ENCODE measurements at places on chromosomes 7 and 10. TPM values are rescaled to one million over a fixed set of nuclear protein-coding genes. Genes with fewer than 3 reads are reported as not detected.

DNA sequence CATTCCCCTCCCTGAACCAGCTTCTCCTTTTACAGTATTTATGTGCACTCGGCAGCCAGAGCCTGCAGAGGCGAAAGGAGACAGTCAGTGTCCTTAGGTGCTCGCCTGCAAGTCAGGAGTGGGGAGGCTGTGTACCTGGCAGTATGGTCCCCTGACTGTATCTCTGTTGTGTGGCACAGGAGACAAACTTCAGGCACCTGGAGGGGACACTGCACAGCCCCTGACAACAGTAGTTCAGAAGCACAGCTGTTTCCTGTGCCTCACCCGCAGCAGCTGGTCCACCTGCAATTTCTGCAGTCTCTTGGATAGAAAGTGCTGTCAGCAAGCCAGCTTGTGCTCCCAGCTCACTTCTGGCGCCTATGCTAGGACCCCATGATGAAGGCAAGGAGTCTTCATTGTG is 73.4 kb upstream of the LAMB4 start:
- no peak for DNase-seq

- DNase-seq = no peak
Observed at GRCh38 chr10:78472551-78472890, 438.9 kb downstream of the RPS24 start.

GRCh38 chr7:100029596-100029995 is 14.2 kb downstream of the ZKSCAN1 start:
- DNase-seq = no peak

GRCh38 chr7:102395592-102395872 is 631 bp upstream of the PRKRIP1 start:
- no peak for DNase-seq

GRCh38 chr7:140998715-140999114 is 16.0 kb downstream of the MRPS33 start:
- DNase-seq = no peak

GRCh38 chr10:126906704-126907422 is 1.6 kb downstream of the DOCK1 start:
- DNase-seq = no peak

GRCh38 chr10:71236286-71236685 is 23.9 kb downstream of the UNC5B start:
- no peak for DNase-seq

- no peak for DNase-seq
Observed at GRCh38 chr10:28249512-28249911, 53.4 kb downstream of the MPP7 start.

GRCh38 chr10:72001033-72001395 is 36.8 kb downstream of the CHST3 start:
- DNase-seq = no peak

DNA sequence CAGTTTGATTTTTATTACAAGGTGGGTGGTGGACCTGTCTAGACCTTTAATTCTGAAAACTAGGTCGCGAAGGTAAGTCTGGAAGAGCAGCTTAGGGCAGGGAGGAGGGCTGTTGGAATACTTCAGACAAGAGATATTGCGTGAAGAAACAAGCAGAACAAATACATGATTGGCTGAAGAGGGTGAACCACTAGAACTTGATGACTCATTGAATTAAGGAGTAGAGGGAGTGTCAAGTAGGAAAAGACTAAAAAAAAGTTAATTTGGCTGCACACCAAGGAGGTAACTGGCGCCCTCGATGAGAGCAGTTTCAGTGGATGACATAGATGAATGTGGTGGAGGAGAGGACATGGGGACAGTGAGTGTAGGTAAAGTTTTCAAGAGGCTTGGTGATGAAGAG is 41.3 kb downstream of the WNT2 start:
- DNase-seq = no peak

GRCh38 chr10:6513476-6513875 is 66.6 kb downstream of the PRKCQ start:
- no peak for DNase-seq

DNA sequence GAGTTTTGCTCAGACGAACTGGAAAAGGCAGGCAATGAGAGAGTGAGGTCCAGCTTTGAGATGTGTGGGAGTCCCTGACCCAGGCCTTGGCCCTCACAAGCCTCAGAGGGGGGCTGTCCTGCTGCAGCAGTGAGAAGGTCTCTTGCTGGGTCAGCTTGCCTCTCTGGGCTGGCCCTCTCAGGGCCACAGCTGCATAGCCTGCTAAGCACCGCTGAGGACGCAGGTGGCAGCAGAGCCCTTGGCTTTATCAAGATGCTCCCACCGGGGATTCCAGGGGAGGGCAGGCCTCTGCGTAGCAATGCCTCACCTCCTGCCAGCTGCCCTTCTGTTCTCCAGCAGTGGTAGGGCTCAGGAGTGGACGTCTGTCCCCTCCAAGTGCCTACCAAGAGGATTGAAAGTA is 128.7 kb downstream of the COBL start:
- DNase-seq = no peak

- DNase-seq = no peak
Observed at GRCh38 chr7:89695241-89695640, 459.0 kb upstream of the STEAP1 start.

- no peak for DNase-seq
Observed at GRCh38 chr10:128084991-128085390, 41.2 kb downstream of the MKI67 start.

DNA sequence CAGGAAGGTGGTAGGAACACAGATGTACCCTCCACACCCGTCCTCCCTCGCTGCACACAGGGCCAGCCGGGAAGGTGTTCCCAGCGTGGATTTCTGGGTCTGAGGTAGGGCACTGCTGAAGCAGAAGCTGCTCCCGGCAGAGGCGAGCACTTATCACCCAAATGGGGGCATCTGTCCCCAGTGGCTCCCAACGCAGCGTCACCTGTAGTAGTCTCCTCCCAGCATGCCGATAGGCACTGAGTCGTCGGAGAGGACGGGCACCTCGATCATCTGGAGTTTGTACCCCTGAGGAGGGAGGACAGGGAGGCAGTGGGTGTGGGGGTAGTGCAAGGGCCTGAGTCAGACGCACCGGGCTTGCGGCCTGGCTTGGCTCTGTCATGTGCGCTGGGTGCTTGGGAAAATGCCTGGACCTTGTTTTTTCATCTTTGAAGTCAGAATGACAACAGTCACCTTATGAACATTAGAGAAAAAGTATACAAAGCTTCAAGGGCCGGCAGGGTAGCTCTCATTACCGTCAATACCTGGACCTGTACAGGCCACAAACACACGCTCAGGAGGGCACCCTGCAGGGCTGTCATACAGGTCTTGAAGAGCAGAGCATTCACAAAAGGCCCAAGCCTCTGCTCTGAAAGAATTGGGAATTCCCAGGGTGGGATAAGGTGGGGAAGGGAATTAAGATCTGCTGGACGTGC is 3.1 kb upstream of the PYROXD2 start:
- DNase-seq = no peak

GRCh38 chr7:46534664-46535588 is 613.9 kb upstream of the IGFBP3 start:
- DNase-seq = no peak

- DNase-seq = no peak
Observed at GRCh38 chr10:100696477-100696901, 48.9 kb upstream of the PAX2 start.

- peak; percentile 30 for DNase-seq
Observed at GRCh38 chr7:14197280-14197679, 207.8 kb upstream of the ETV1 start.

GRCh38 chr10:112677689-112678088 is 230.7 kb downstream of the VTI1A start:
- DNase-seq = no peak

DNA sequence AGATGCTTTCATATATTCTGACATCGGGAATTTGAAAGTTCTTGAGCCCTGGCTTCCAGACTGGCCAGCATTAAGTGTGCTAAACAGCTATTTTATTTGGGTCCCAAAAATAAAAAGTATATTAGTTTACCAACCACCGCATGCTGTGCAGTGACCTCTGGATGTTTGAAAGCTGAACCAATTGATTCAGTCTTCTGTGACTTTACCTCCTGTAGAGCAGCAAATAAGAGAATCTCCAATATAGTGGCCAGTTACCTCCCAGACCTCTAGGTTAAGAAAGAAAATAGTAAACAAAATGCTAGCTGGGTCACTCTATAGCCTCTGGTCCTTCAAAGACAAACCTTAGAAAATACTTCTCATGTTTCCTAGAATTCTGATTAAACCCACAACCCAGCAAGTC is 424.6 kb upstream of the NFE2L3 start:
- DNase-seq = no peak

GRCh38 chr7:146503844-146504243 is 387.2 kb downstream of the CNTNAP2 start:
- no peak for DNase-seq

GRCh38 chr7:113197274-113197673 is 78.9 kb upstream of the SMIM30 start:
- DNase-seq = no peak

GRCh38 chr7:122433765-122434164 is 129.2 kb upstream of the FEZF1 start:
- no peak for DNase-seq

GRCh38 chr10:75547391-75548298 is 116.2 kb downstream of the LRMDA start:
- DNase-seq = no peak

- DNase-seq = no peak
Observed at GRCh38 chr10:17851611-17852010, 42.5 kb downstream of the MRC1 start.

DNA sequence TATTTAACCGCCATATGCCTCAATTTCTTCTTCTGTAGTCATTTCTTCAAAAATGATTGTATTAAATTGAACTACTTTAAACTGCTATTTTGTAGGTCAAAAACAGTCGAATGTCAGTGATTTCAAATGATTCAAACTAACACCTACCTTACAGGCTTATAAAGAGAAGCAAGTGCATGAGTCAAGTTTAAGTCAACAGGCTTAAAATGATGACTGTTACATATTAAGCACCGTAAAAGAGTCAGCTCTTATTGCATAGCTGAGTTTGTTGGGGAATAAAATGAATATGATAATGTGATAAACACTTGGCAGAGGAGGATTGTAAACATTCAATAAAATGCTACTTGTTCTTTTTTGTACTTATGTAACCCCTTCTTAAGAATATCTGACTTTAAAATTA is 90.1 kb upstream of the ANKRD1 start:
- no peak for DNase-seq

DNA sequence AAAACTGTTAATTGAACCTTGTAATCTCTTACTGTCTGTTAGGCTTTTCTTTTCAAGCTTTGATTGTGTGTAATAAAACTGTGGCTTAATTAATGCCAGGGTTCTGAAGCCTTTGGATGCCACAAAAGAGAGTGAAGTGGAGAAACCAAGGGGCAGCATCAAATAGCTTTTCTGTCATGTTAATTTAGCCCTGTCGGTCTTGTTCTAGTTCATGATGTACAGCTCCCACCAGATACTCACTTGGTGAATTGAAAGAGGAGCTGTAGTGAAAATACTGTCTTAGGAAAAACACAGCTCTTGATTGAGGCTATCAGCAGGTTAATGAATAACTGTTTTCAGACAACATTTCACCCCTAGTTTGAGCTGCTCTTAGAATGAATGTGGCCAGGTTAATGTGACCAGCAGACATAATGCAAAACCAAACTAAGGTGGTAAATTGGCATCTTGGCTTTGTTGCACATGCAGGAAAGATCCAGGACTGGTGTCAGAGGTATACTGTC is 94.2 kb downstream of the POLL start:
- DNase-seq = no peak

GRCh38 chr7:155412416-155413253 is 45.3 kb upstream of the EN2 start:
- DNase-seq = peak; percentile 10

DNA sequence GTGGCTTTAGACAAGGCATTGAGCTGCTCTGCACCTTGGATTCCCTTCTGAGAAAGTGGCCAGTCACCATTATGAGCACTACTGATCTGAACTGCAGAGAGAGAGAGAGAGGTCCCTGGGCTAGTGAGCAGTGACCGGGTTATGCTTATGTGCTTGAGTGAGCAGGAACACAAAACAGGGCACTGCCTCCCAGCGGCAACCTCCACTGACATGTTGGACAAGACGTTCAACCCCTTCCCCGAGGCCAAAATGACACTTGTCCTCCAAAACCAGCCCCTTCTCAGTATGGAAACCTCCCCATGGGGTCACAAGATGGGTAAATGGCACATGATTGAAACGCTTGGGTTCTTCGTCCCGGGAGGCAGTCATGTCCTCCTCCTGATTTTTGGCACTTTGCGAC is 339.4 kb upstream of the ZMIZ1 start:
- no peak for DNase-seq

DNA sequence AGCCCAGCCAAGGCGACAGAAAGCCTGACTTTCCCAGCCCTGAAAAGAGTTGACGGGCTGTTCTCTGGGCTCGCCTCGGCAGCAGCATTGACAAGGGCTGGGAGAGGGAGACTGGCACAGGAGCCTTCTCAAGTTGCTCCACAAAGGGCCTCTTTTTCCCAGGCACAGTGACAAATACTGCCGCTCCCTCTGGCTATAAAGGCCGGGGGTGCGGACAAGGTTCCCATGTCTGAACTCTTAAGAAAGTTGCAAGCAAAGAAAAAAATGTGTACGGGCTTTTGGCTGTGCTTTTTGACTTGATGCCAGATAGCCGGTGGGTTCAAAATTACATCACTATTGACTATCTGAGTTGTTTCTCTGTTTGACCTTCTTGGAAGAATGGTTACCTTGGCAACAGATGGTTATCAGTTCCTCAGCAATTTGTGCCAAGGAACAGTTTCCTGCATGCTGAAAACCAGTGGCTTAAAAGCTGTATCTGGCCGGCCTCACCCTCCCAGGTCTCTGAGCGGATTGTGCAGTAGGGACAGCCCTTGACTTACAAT is 115.9 kb upstream of the EEPD1 start:
- peak; percentile 89 for DNase-seq

GRCh38 chr10:60367901-60368300 is 21.8 kb downstream of the ANK3 start:
- no peak for DNase-seq

DNA sequence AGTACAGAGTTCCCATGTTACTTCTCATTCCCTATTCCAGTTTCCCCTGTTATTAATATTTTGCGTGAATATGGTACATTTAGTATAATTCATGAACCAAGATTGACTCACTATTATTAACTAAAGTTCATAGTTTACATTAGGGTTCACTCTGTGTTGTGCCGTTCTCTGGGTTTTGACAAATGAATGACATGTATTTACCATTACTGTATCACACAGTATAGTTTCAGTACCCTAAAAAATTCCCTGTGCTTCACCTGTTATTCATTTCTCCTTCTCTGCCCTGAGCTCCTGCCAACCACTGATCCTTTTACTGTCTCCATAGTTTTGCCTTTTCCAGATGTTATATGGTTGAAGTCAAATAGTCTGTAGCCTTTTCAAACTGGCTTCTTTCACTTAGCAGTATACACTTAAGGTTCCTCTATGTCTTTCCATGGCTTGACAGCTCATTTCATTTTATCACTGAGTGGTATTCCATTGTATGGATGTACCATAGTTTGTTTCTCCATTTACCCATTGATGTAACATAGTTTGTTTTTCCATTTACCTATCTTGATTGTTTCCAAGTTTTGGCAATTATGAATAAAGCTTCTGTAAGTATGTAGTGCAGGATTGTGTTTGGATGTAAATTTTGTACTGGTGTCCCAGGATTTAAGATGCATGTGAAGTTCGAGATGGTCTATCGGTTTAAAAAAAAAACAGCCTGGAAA is 58.8 kb downstream of the CDK14 start:
- no peak for DNase-seq

COL1A2 gene
- polyA plus RNA-seq = 1,203 TPM

HUS1 gene
- 28.9 TPM for polyA plus RNA-seq

BAG3 gene
- polyA plus RNA-seq = 16.6 TPM

WDR86 gene
- polyA plus RNA-seq = 19.8 TPM

AKR1C2 gene
- 6.8 TPM for polyA plus RNA-seq

LHFPL3 gene
- polyA plus RNA-seq = 2.7 TPM

AOC1 gene
- 0.97 TPM for polyA plus RNA-seq

TMEM254 gene
- 44.3 TPM for polyA plus RNA-seq

CAMK2B gene
- polyA plus RNA-seq = 0.73 TPM

GARS1 gene
- polyA plus RNA-seq = 71.4 TPM

LEP gene
- 0.05 TPM for polyA plus RNA-seq

BLNK gene
- 17.6 TPM for polyA plus RNA-seq

LIPK gene
- not detected for polyA plus RNA-seq
